Testis (tissue), 5 donors: ENCODE measurements at places on chromosomes 12 and 14. TPM values are rescaled to one million over a fixed set of nuclear protein-coding genes. Genes with fewer than 3 reads are reported as not detected.

GRCh38 chr12:14619741-14620501 lies 52.2 kb upstream of the PLBD1 start:
- H3K36me3 ChIP-seq: no peaks in the 10 kb centered on the region
- H3K4me1 ChIP-seq: no peaks in the 10 kb centered on the region
- DNase-seq: no peak
- H3K4me3 ChIP-seq: no peak overlapping the region

GRCh38 chr12:754851-755562 lies 2.6 kb downstream of the WNK1 start:
- H3K4me1 ChIP-seq: peaks cover 5% of the 10 kb centered on the region
- H3K36me3 ChIP-seq: no peaks in the 10 kb centered on the region
- DNase-seq: no peak
- peak overlapping the region; percentile 96 for H3K27ac ChIP-seq
- H3K27me3 ChIP-seq: no peaks in the 10 kb centered on the region

DNA sequence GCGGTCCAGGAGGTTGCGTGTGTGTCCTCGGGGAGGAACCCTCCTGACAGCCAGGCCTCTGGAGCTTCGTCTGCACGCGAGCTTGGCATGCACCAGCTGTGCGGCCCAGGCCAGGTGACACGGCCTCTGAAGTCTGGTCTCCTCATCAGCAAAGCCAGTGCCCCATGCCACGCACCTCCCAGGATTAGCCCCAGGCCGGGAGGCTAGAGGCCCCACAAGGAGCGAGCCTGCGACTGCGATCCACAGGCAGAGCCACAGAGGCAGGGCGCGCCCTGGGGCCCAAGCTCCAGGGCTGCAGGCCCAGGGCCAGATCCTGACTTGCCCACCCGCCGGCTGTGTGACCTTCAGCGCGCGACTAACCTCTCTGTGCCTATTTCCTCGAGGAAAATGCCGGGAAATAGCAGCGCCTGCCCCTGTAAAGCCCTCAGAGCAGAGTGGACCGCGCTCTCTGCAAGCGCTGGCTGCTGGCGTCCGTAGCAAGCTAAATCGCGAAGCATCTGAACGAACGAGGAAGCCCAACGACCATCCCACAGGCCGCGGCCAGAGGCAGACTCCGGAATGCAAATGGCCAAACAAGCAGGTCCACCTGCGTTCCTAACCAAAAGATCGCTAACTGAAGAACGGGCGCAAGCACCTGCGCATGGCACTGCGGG lies 492 bp upstream of the BTBD6 start:
- H3K27me3 ChIP-seq: no peaks in the 10 kb centered on the region
- peak overlapping the region; percentile 41 for H3K27ac ChIP-seq
- DNase-seq: no peak

Gene RNU4-1
- total RNA-seq: under 0.01 TPM

Gene RND1
- total RNA-seq: 1.1 TPM

Gene PLEKHG7
- total RNA-seq: 0.31 TPM

DNA sequence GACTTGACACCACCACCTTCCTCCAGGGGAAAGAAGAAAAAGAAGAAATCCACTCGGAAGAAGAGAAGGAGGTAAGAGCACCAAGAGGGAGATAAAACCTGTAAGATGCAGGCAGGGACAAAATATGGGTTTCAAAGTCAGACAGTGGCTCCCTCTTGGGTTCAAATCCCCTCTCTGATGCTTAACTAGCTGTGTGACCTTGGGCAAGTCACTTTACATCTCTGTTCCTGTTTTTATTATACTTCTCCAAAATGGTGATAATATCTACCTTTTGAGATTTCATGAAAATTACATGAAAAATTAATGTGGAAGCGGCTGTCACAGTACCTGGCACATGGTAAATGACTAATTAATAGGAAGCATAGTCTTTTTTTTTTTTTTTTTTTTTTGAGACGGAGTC lies 64.4 kb upstream of the HSPB8 start:
- no peaks in the 10 kb centered on the region for H3K36me3 ChIP-seq
- H3K4me1 ChIP-seq: no peaks in the 10 kb centered on the region
- no peak for DNase-seq
- no peak overlapping the region for H3K27ac ChIP-seq

DNA sequence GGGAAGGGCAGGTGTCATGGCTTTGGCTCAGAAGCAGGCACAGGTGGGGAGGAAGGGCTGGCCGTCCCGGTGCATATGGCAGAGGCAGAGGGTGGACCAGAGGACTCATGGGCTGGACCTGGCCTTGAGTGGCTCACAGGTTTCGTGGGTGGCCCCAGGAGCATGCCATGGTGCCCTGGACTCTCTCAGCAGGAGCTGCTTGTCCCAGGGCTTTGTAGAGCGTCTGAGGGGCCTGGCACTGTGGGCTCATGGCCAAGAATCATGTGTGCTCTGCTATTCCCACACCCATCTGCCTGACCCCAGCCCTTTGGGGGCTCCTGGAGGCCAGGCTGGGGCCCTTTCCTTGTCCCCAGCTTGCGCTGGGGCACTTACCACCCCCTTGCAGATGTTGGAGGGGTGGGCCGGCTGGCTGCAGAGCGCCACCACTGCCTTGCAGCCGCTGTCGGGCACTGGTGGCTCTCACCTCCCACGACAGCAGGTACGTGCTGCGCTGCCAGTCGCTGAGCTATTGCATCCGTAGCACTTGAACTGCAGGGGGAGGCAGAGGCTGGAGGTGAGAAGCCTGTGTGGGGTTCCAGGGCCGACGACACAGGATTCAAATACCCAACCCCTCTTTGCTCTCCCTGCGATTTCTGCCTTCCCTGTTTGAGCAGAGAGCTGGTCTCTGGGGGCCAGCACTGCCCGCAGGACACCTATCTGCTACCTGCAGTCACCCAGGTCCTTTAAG lies 187.4 kb upstream of the PRMT8 start:
- H3K36me3 ChIP-seq: no peaks in the 10 kb centered on the region
- no peak overlapping the region for H3K27ac ChIP-seq
- H3K27me3 ChIP-seq: no peaks in the 10 kb centered on the region

GRCh38 chr14:23025151-23025814 lies 9.4 kb downstream of the PSMB5 start:
- H3K4me1 ChIP-seq: no peaks in the 10 kb centered on the region
- no peak overlapping the region for H3K4me3 ChIP-seq
- no peak overlapping the region for H3K27ac ChIP-seq
- no peak for DNase-seq
- no peaks in the 10 kb centered on the region for H3K36me3 ChIP-seq
- H3K27me3 ChIP-seq: no peaks in the 10 kb centered on the region

DNA sequence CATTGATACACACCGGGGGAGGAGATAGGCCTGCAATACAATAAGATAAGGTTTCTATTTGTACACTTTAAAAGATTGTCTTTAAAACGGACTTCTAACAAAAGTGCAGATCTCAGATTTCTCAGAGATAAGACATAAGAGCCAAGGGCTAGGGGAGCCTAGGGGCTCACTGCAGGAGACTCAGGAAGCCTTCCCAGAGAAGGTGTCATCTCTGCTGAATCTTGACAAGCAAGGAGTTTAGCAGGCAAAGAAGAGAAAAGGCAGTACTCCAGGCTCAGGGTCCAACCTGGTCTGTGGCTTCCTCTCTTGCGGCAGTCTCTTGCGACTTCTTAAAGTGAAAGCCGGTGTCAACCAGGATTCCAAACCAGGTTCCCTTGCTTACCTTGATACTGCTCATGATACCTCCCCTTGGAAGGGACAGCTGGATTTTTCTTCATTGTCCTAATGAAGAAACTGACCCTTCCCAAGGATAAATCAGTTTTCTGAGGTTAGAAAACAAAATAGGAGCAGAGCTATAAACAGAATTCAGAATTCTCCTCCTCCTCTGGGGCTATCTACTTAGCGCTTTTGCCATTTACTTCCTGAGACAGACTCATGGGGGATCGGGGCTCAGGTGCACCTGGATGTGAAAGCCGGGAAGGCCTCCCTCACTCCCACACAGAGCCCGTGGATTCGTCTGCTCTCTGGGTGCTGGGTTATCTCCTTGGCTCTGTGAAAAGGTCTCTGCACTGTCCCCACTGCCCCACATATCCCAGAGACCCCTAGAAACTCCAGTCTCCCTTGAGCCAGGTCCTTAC lies 1.7 kb upstream of the SCNN1A start:
- H3K4me3 ChIP-seq: no peak overlapping the region
- H3K4me1 ChIP-seq: peaks cover 38% of the 10 kb centered on the region
- no peak for DNase-seq
- peak overlapping the region; percentile 68 for H3K27ac ChIP-seq

DNA sequence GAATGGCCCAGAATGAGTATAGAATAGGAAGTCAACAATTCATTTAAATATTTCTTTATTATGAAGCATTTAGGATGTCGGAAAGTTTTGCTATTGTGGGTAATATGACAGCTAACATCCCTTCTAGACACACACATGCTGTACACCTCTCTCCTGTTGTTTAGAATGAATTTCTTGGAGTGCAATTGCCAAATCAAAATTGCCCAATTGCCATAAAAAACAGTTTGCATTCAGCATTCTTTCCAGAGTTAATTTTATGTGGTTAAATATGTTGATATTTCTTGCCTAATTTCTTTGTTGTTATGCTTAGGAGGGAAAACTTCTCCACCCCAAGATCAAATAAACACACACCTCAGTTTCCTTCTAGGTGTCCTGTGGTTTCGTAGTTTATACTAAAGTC lies 16.9 kb upstream of the SMCO2 start:
- no peaks in the 10 kb centered on the region for H3K27me3 ChIP-seq
- H3K4me3 ChIP-seq: no peak overlapping the region
- H3K4me1 ChIP-seq: peaks cover under 1% of the 10 kb centered on the region
- no peaks in the 10 kb centered on the region for H3K36me3 ChIP-seq
- H3K27ac ChIP-seq: no peak overlapping the region

Gene LGALS3
- total RNA-seq: 274 TPM

DNA sequence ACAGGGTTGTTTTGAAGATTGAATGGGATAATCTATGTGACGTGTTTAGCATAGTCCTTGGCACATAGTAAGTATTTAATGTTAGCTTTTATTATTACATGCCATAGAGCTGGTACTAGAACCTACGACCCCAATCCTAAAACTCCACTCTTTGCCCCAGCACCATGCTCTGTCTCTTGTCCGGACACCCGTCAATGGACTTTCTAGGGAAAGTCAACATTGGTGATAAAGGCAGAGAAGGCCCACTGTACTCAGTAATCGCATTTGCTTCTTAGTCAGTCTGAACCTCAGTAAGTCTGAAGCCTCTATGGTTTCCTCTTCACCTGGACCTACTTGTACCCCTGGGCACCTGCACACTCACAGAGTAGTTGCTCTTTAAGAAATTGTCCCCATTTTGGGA lies 153.1 kb upstream of the PRMT8 start:
- H3K36me3 ChIP-seq: no peaks in the 10 kb centered on the region
- no peaks in the 10 kb centered on the region for H3K27me3 ChIP-seq
- no peak for DNase-seq
- H3K4me1 ChIP-seq: peaks cover 7% of the 10 kb centered on the region
- H3K27ac ChIP-seq: no peak overlapping the region
- no peak overlapping the region for H3K4me3 ChIP-seq

DNA sequence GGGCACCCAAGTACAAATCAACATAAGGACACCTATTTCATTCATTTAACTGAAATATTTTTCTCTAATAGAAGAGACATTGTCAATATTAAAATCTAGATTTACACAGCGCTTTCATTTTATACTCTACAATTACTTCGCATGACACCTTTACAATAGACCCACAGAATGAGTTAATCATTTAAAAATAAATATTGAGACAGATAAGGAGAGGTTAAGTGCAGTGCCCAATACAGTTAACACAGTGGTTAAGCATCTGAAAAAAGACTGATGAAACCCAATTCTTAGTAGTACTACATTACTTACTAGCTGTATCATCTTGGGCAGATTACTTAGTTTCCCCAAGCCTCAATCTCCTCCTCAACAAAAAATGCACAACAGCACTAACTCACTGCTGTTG lies 116.2 kb downstream of the DENND5B start:
- H3K4me1 ChIP-seq: no peaks in the 10 kb centered on the region
- H3K27me3 ChIP-seq: no peaks in the 10 kb centered on the region
- H3K4me3 ChIP-seq: no peak overlapping the region

Gene NPFF
- not detected for total RNA-seq

Gene P2RX7
- total RNA-seq: 12.8 TPM

DNA sequence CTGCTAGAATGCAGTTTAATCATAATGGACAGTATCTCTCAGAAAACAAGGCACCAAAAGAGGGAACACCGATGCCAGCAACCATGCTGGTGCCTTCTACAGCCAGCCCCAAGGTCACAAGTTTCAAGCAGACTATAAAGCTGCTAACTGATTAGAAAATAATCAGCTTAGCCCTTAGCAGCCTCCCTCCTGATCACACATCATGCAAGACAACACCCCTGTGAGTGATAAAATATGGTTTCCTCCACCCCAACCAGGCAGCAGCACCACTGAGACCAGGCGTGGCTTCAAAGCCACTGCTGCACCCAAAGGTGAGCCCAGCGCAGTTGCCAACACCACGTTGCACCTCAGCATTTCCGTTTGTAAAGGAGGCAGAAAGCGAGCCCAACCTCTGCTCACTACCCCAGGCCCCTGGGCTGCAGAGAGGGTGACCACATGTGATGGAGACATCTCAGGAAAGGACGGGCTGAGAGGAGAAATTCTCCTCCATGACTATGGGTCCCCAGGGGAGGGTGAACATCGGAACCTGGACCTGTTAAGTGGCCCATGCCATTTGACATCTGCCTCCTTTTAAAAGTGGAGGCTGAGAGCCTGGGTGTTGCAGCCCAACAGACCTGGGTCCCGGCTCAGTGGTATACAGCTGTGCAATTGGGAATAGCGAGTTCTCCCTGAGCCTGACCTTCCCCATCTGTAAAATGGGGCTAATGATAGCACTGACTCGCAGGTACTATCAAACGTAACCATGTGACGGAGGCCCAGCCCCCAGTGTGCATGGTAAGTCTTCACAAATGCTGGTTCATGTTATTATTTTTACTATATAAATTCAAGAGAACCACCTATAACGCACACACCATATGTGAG lies 11.5 kb downstream of the ZFP36L1 start:
- no peak overlapping the region for H3K4me3 ChIP-seq
- no peaks in the 10 kb centered on the region for H3K36me3 ChIP-seq
- H3K27ac ChIP-seq: peak overlapping the region; percentile 28
- DNase-seq: peak; percentile 49
- peaks cover 60% of the 10 kb centered on the region for H3K4me1 ChIP-seq

- H3K4me3 ChIP-seq: no peak overlapping the region
- H3K36me3 ChIP-seq: no peaks in the 10 kb centered on the region
- no peak overlapping the region for H3K27ac ChIP-seq
- H3K4me1 ChIP-seq: no peaks in the 10 kb centered on the region
Measured at GRCh38 chr12:65858831-65859230, 34.5 kb downstream of the HMGA2 start.

DNA sequence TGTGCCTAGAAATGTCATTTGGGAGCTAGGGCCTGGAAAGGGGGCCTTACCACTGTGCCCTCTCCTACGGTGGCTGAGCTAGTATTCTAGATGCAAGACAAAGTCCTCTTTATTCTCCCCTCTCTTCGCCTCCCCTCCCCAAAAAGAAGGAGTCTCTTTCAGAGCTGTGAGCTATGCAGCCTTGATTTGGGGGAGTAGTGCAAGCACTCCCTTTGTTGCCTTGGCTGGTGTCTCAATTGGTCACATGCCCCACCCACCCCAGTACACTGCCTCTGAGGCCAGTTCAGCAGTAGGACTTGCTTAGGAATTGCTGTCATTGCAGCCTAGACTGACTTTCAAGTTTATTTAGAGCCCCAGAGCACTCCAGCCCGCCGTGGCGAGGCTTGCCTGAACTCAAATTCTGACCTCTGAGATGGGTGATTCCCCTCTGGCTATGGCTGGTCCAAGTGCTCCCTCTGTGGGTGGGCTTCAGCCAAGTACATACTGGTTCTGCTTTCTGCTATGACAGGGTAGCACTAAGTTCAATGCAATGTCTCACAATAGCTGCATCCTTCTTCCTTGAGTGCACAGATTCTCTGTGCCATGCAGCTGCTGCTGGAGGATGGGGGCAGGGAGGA lies 37.0 kb upstream of the FBXO33 start:
- H3K4me1 ChIP-seq: no peaks in the 10 kb centered on the region
- DNase-seq: peak; percentile 21
- H3K27ac ChIP-seq: no peak overlapping the region
- no peaks in the 10 kb centered on the region for H3K27me3 ChIP-seq
- no peak overlapping the region for H3K4me3 ChIP-seq

Gene FANCM
- 25.2 TPM for total RNA-seq

Gene PMEL
- 8.9 TPM for total RNA-seq
